ENCODE measurements at places on chromosomes 12 and 14.
A peak's percentile ranks its signal among the peaks of the same experiment; 100 is the strongest.

GRCh38 chr14:80202888-80203562 lies 8.3 kb downstream of the DIO2 start:
- no peak for DNase-seq

GRCh38 chr12:67916266-67916970 lies 72.8 kb upstream of the IFNG-AS1 start:
- DNase-seq, result no peak

DNA sequence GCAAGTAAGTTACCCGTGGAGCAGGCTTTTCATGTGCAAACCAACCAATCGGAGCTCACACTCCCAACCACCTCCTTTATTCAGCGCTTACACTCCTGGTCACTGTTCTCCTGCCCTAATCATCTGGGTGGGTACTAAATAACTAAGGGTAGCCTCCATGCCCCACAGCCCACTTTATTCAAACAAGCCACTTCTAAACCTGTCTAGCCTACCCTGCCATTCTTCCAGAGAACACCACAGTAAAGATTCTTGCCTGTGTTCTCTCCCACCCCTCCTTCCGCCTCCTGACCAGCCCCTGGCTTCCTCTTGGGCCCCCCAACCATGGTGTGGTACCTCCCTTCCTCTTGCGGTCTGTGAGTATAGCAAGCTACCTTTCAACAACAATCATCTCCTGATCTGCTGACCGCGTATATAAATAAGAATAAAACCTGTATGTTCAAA lies 581.9 kb downstream of the VRK1 start:
- DNase-seq, result peak; percentile 6

DNA sequence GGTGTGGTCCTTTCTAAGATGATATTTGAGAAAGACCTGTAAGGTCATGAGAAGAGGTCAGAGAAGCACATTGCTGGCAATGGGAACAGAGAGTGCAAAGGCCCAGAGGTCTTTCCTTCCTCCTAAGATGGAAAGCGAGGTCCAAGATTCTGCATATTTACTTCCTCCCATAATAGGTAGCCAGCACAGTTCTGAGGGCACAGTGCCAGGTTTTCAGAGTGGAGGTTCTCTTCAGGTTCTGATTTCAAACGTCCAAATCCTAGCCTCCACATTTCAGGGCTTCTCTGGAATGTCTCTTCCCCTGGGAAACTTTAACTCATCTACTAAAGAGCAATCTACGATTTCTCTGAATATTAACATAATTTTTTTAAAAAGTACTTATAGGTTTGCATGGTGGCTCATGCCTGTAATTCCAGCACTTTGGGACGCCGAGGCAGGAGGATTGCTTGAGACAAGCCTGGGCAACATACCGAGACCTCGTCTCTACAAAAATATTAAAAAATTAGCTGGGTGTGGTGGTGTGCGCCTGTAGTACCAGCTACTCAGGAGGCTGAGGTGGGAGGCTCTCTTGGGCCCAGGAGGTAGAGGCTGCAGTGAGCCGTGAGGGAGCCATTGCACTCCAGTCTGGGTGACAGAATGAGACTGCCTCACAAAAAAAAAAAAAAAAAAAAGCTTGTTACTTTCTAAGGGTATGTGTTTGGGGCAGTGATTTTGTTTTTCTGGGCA lies 526 bp upstream of the MRPL42 start:
- no peak for DNase-seq

GRCh38 chr12:131115766-131116467 lies 162.2 kb downstream of the ADGRD1 start:
- DNase-seq, result no peak

DNA sequence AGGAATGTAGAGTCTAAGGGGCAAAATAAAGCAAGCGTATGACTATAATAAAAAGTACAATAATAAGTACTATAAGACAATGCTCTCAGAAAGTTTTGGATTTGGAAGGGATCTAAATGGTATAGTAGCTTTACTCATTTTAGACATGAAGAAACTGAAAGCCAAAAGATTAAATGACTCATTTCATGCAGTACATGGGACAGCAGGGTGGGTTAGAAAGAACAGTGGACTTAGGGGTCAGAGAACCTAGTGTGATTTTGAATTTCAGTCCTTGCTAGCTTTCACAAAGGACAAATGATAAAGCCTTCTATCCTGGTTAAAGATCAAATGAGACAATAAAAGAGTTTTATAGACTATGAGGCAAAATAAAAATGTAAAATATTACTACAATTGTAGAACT lies 6.8 kb upstream of the LEMD3 start:
- DNase-seq, result no peak

GRCh38 chr12:22526836-22527235 lies 17.5 kb downstream of the C2CD5 start:
- DNase-seq, result no peak

- no peak for DNase-seq
Observed at GRCh38 chr12:116298578-116298977, 21.1 kb upstream of the MED13L start.

DNA sequence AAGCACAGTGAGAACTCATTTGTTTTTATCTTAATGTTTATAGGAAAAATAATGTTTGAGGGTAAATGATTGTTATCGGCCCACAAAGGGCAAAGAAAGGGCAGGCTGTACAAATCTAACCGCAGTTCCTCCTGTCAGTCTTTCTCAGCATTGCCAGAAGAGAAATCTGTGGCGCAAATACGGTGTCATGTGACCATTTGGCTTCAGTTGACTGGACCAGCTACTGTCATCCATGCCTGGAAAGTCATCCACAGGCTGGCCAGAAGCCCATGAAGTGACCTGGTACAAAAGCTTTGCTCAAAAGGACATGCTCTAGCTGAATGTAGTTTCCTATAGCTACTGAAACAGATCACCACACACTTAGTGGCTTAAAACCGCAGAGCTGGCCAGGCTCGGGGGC lies 43.6 kb downstream of the HCAR2 start:
- no peak for DNase-seq

DNA sequence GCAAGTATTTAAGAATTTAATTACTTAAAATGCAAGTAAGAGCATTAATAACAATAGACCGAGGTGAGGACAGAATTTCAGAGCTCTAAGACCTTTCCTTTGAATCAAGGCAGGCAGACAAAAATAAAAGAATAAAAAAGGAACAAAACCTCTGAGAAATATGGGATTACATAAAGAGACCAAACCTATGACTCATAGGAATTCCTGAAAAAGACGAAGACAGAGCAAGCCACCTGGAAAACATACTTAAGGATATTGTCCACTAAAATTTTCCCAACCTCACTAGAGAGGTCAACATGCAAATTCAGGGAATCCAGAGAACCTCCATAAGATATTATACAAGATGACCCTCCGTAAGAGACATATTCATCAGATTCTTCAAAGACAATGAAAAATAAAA lies 325.1 kb downstream of the AEBP2 start:
- DNase-seq, result no peak

GRCh38 chr12:91326058-91327027 lies 143.7 kb upstream of the DCN start:
- no peak for DNase-seq

GRCh38 chr12:93128332-93128707 lies 199.2 kb upstream of the EEA1 start:
- DNase-seq, result no peak

DNA sequence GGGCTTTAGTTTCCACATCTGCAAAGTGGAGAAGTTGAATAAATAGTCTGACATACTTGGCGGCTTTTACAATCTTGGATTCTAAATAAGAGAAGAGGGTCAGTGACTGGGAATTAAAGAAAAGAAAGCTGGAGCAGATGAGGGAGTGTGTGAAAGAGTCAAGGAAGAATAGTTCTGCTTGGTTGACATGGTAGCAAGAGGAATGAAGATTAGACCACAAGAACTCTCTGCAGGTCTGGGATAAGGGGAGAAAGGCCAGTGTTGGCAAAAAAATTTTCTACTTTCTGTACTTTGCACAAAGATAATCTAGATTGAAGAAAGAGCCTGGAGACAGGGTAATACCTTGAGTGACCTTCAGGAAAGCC lies 5.9 kb downstream of the ITGB7 start:
- DNase-seq, result no peak

DNA sequence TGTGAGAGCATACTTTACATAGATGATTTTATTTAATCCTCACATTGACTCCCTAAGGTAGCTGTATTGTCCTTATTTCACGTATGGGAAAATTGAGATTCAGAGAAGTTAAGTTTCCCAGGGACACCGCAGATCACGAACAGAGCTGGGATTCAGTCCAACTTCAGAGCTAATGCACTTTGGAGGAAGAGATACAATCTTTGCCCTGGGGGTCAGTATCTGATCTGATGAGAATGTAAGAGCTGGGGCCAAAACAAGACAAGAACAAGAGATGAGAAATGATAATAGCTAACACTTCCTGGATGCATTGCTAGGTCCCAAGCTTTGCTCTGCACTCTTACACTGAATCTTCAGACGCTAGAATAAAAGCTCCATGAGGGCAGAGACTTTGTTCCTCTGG lies 6.0 kb upstream of the CSAD start:
- no peak for DNase-seq

GRCh38 chr12:126627596-126627995 lies 1562.4 kb downstream of the AACS start:
- DNase-seq, result no peak

DNA sequence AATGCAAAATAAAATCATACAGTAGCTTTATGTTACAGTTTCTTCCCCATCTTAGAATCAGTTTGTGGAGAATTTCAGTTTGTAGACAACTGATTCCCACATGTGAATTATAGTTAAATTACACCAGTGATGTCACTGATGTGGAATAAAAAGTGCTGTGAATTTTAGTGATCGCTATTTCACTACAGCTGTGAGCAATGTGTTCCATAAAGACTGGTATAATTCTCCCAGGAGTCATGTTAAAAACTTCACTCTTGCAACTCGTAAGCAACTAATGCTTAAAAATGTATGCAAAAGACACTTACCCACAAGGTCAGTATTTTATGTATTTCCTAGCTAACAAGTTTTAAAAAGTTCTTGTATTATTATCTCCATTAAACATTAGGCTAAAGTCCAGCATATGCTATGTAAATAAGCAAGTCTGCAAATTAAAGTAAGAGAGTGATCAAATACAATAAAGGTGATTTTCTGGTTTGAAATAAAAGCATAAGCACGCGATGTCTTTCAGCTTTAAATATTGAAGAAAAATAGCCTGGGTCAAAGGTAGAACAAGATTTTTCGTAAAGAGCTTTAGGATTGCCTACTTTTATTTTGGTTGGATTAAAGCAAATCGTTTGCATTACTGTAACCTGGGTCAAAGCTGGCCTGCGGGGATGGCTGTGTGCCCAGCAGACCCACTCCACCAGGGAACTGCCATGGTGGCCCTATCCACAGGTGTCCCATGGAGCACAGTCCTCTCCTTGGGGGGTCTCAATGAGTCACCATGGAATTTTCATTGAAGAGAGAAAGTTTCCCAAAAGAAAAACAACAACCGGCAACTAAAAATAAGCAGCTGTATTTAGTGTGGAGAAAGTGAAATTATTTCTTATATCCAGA lies 12.7 kb upstream of the LRIG3 start:
- DNase-seq, result no peak

DNA sequence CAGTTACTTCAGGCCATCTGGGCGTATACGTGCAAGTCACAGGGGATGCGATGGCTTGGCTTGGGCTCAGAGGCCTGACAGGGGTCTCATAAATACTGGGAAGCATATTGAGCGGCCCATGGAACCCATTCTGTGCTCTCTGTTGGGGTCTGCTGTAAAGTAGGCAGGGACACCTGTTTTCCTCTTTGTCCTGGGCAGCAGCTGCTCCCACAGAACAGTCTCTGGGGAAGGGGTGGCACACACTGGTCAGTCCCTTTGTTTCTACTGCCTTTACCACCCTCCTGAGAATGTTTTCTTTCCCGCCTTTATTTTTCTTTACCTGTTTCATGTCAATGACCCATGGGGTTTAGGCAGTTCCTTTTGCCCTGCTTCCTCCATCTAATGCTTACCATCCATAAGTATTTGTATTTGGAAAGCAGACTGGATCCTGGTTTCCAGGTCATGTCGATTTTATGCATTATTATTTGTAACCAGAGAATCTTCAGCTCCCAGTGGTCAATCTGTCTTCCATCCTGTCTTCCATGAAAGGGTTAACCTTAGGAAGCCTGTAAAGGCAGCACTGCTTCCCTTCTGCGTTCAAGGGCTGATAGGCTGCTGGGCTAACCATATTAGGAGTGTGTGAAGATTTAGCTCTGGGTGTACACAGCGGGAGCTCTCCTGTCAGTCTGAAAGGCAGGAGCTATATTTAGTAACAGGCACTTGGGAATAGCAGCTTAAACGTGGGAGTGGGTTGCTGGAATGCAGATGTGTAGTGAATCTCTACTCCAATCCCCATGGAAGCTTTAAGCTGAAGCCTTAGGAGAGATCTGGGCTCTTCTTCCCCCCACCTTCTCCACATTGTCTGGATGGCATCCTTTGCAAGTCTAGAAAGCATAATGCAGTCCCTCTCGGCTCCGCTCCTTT lies 124.0 kb downstream of the DYRK2 start:
- DNase-seq, result no peak

DNA sequence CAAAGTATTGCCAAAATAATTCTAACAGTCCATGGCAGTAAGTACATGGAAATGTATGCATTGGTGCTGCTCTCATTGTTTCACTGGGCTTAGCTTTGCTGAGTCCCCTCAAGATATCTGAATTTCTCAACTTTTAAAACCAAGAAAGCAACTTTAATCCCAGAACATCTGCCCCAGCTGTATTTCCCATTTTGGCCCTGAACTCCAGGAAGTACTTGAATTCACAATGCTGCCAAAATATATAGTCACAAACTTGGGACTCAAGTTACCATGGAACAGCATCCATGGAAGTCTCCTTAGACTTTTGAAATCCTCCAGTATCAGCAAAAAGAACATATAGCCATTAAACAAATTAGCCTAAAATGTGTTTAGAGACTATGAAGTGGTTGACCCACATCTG lies 78.5 kb upstream of the FLRT2 start:
- no peak for DNase-seq

DNA sequence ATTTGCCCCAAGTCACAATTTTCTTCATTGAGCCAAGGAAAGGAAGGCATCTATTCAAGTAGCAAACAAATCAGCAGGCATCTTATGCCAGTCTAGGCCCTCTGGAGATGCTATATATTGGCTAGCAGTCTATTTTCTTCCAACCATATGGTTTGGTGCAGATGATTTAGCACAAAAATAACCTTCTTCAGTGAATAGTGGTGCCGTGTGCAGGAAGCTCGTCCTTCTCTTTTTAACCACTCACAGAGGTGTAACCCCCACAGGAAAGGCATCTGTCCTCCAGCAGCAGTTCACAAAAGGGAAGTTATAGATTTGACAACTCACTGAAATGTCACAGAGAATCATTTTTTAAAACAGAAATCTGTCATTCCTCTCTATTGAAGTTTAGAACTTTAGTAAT lies 445.7 kb upstream of the SYT1 start:
- DNase-seq, result no peak

GRCh38 chr12:47739979-47740378 lies 14.7 kb upstream of the ENDOU start:
- DNase-seq, result no peak
